ENCODE measurements at places on chromosomes 12 and 14.

DNA sequence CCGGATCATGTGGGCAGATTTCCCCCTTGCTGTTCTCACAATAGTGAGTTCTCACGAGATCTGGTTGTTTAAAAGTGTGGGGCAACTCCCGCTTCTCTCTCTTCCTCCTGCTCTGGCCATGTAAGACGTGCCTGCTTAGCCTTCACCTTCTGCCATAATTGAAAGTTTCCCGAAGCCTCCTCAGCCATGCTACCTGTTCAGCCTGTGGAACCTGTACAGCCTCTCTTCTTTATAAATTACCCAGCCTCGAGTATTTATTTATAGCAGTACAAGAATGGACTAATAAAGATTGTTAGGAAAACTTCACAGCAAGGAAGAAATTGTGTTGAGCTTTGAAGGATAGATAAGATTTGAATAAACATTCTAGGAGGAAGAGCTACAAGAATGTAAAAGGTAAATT is 52.1 kb downstream of the KDM5A start:
- DNase-seq = no peak

GRCh38 chr12:43694879-43695278 is 63.7 kb downstream of the PUS7L start:
- no peak for DNase-seq

- DNase-seq = peak; percentile 77
Observed at GRCh38 chr12:49763006-49763591, 21.7 kb downstream of the TMBIM6 start.

- DNase-seq = no peak
Observed at GRCh38 chr12:10590966-10591365, 22.4 kb downstream of the MAGOHB start.

GRCh38 chr12:16946704-16947103 is 340.7 kb upstream of the LMO3 start:
- DNase-seq = no peak

DNA sequence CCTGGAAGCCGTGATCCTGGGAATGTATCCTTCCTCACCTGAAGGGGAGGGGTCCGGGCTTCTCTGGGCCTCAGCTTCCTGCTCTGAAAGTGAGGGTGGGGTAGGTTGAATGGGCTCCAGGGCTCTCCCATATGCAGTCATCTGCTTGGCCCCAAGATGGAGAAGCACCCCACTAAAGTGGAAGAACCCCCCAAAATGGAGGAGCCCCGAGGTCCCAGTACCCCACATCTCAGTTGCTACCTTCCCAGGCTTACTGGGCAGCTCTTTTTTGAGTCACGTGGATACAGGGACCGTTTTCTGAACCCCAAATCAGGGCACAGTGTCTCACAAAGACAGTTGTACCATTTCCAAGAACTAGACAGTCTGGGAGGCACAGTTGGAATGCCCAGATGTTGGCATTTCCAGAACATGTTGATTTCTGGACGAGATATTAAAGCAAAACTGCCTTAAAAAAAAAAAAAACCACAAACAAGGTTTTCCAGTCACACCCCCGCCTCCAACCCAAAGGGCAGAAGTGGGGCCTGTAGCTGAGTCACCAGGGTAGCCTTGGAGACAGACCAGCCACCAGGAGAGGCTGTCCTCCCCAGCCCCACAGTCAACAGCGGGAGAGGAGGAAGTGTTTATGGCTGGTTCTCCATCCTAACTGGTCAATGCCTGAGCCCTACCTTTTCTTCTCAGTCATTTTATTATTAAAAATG is 12.1 kb downstream of the VASH1 start:
- DNase-seq = peak; percentile 80

GRCh38 chr12:121467638-121468498 is 68.0 kb downstream of the RNF34 start:
- no peak for DNase-seq

Data from kidney capillary endothelial cell (primary cell).